ENCODE measurements at places on chromosomes 1 and 21.

- DNase-seq, result no peak
Observed at GRCh38 chr1:94539496-94539895, 2.1 kb downstream of the F3 start.

GRCh38 chr21:41706678-41707077, 60.2 kb downstream of the RIPK4 start:
- no peak for DNase-seq

- DNase-seq, result no peak
Observed at GRCh38 chr1:18557621-18558465, 72.8 kb upstream of the PAX7 start.

DNA sequence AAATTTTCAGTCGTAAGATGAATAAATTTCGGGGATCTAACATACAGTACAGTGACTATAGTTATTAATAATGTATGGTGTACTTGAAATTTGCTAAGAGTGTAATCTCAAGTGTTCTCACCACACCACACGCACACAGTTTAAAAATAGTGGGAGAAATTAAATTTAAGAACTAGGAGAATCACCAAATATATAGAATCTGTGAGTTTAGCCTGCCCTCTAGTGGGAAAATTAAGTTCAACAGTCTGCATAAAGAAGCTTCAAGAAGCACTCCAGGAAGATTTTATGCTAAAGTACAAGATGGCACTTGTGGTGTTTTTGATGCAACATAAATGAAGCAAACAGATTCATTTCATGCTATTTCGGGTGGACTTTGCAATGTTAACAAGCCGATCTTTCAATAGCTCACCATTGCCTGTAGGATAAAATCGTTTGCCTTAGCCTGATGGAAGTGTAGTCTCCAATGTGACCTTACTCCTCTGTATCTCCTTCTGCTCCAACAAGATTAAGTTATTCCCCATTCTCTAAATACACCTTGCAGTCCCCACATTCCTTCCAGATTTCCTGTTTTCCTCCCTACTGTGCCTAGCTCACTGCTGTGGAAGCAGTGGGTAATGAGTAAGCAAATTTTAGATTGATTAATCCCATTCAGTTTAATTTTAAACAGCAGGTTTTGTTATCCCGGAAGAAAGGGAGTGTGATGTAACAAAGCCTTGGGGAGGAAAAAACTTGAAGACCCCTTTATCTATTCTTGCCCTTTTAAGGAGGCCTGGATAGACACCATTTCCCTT, 8.7 kb upstream of the PIK3C2B start:
- no peak for DNase-seq

DNA sequence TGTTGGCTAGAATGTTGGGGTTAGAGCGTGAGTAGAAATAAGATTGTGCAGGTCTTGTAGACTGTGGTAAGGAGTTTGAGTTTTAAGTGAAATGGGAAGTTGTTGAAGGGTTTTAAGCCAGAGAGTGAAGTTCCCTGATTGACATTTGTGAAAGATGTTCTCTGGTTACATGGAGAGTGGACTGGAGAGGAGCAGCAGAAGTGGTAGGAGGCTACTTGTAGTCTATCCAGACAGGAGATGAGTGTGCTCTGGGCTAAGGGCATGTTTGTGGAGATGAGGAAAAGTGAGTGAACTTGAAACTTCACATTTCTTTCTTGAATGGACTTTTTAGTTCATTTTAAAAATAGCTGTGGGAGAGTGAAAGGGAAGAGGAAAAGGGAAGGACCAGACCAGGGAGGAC, 37.0 kb downstream of the F3 start:
- no peak for DNase-seq

- no peak for DNase-seq
Observed at GRCh38 chr1:210293171-210293607, 35.5 kb upstream of the HHAT start.

GRCh38 chr1:195591917-195592672, 1016.1 kb downstream of the KCNT2 start:
- DNase-seq, result no peak

DNA sequence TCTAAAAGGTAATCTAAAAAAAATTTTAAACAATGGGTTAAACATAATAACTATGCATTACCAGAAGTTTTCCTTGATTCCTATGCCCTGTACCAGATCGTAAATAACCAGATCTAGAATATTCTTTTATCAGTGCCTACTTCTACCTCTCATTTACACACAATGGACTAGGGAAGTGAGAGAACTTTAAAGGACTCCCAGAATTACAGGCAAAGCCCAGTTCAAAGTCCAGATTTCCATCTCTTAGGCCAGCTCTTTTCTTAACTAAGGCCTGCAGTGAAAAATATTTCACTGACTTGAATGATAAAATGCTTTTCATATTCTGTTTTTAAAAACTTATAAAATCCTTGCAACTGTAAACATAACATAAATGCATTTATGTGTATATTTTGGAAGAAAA, 32.6 kb downstream of the ESRRG start:
- DNase-seq, result no peak

DNA sequence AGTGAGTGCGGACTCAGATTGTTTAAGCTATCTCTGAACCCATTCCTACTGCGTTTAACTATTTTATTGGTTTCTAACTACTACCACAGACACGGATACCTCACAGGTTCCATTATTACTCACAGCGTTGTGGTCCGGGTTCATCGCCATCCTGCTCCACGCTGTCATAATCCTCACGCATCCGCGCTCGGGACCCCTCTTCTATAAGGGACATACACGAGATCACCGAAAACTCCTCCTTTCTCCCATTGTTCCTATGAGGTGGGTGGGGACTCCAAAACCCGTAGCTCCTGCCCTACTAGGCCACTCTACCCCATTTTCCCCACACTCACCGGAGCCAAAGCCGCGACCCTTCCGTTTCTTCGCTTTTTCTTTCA, 610 bp downstream of the RBM8A start:
- peak; percentile 30 for DNase-seq

DNA sequence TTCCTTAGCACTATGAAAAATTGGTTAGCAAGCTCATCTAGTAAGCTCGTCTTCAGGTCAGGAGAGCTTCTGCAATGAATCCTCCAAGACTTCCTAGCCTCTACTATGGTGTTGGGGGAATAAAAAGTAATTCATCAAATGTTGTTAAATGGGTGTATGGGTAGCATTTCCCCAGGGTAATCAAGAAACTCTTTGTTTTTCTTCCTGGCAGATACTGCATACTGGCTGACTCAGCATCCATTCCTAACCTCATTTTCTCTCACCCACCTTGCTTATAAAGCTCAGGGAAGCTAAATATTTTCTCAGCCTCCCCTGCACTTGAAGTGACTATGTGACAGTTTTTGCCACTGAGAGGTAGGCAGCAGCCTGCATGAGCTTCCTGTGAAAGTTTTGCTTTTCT, 83.4 kb downstream of the MAB21L3 start:
- no peak for DNase-seq

DNA sequence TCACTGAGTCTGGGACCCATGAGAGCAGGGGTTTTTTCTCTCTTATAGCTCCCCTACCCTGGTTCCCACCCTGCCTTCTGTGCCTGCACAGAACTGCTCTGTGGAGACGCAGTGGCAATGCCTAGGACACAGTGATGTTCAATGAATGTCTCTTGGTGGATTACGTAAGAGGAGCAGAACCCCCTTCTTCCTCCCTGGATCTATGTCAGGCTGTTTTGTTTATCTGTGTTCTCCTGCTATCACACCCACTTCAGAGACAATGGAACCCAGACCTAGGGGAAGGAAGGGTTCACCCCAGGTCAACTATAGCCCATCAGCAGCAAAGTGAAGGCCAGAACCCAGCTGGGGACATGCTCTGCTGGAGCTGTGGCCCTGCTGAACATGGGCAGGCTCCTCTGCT, 2.0 kb downstream of the HPCAL4 start:
- no peak for DNase-seq

GRCh38 chr1:9689011-9689706, 37.6 kb downstream of the PIK3CD start:
- peak; percentile 83 for DNase-seq

DNA sequence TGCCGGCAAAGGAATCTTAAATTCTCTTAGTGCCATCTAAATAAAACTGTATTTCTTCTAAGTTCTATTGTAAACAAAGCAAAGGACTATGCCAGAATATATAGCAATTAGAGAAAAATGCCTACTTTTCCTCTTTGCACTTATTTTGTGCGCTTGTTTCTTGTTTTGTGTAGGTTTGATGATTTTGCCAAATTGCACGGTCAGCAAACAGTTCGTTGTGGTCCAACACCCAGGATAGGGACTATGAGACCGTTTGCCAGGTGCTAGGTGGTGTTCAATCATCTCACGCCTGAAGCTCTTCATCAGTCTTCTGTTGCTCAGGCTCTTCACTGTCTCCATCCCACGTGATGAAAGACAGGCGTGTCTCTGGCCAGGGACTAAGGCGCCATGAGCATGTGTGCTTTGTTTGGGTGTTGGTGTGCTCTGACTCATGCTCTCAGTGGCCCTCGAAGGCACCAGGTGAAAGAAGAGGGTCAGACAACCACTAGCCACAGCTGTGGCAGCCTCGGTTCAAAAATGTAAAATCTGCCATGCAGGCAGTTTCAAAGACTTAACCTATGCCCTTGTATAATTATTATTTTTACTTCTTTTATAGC, 36.9 kb upstream of the KCNE1 start:
- no peak for DNase-seq
